Activated CD4-positive, alpha-beta memory T cell treated with anti-CD3 and anti-CD28 coated beads for 36 hours (primary cell): ENCODE measurements at places on chromosomes 1 and 21. TPM values are rescaled to one million over a fixed set of nuclear protein-coding genes. Genes with fewer than 3 reads are reported as not detected.

NRIP1 gene
- 5.4 TPM for total RNA-seq

KRTAP19-3 gene
- total RNA-seq, result not detected

SPATA1 gene
- total RNA-seq, result 3.2 TPM

KCNE2 gene
- not detected for total RNA-seq

ESPN gene
- total RNA-seq, result 0.83 TPM

TSPAN2 gene
- 2.5 TPM for total RNA-seq

C1orf167 gene
- not detected for total RNA-seq

LIN9 gene
- total RNA-seq, result 9.5 TPM

LAMC1 gene
- total RNA-seq, result 0.22 TPM

C1orf87 gene
- total RNA-seq, result not detected

CGN gene
- total RNA-seq, result 1.4 TPM

GJC2 gene
- total RNA-seq, result 0.41 TPM

WDR77 gene
- 44.6 TPM for total RNA-seq

TCHH gene
- total RNA-seq, result not detected

GJA9 gene
- total RNA-seq, result not detected
